ENCODE measurements at places on chromosomes 5 and 9.

GRCh38 chr5:33328818-33329217 is 111.9 kb upstream of the TARS1 start:
- DNase-seq, result no peak

DNA sequence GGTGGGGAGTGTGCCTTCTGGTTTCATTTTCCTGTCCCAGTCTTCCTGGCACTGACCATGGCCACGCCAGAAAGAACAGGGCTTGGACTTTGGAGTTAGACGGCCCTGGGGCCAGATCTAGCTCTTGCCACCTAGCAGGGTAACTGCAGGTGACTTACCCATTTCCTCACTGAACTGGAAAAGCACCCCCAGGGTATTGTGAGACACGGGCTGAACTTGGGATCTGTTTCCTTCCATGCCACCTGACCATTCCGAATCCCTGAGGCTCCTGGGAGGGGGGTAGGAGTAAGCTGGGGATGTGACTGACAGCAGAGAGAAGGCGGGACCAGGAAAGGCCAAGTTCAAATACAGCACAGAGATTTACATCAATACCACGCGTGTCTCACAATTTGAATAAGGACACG is 9.4 kb downstream of the HNRNPAB start:
- no peak for DNase-seq

GRCh38 chr5:112106878-112107277 is 312.2 kb downstream of the EPB41L4A start:
- peak; percentile 19 for DNase-seq

GRCh38 chr5:135208903-135209721 is 175.1 kb upstream of the PITX1 start:
- peak; percentile 55 for DNase-seq

DNA sequence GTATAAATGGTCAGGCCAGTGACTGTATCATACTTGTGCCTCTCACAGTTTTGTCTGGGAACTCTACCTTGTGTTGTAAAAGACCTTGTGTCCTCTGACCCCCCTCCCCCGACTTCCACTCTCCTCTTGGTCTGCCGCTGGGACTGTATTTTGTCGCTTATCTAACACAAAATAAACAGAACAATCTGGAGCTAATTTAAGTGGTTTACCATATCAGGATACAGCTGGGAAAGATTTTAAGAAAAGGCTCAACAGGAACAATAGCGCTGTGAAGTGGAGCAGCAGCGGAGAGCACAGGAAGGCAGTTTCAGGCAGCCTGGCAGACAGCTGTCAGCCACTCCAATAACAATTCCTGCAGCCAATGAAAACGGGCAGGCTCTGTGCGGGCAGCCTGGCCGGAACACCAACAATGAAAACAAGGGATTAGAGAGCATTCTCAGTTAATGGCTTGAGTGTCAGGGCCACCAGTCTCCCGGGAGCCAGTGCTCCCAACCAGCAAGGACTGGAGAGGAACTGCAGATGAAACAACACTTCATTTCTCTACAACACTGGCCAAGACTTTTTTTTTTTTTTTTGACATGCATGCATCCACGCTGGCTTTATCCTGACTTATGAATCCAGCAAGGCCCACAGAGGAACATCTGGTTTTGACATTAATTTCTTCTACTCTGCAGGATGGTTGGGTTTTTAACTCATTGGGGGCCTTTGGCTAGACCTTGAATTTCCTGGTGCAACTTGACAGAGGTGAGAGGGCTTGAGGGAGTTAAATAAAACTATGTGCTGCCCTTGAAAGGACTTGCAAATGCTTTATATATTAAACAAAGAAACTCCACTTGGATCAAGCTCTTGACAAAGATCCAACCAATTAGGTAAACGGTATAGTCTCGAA is 76.7 kb downstream of the ARSB start:
- peak; percentile 96 for DNase-seq

- no peak for DNase-seq
Observed at GRCh38 chr9:120538339-120538738, 41.6 kb downstream of the CDK5RAP2 start.

DNA sequence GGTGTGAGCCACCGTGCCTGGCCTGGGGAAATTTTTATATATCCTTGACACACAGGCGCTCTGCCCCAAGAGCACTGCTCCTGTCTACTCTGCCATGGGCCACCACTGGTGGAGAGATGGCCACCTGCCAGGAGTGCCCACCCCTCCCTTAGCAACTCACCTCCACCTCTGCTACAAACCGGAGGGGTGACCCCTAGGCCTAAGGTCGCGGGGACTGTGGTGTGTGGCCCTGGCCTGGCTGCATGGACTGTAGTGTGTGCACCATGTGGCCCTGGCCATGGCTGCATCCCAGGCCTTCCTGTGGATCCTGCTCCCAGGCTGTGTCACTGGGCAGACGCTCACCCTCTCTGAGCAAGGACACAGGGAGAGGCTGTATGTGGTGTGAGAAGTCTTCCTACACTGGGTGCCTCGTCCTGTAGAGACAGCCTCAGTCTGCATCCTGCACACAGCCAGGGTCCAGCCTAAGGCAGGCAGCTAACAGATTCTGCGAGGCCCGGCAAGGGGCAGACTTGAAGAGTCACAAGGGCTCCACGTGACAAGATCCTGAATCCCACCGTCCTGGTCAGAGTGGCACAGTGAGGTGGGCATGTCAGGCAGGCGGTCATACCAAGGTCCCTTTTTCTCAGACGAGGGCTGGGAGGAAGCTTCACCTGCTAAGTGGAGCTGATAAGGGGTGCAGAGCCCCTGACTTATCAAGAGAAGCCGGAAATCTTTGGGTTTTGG is 10.3 kb downstream of the NINJ1 start:
- DNase-seq, result no peak

DNA sequence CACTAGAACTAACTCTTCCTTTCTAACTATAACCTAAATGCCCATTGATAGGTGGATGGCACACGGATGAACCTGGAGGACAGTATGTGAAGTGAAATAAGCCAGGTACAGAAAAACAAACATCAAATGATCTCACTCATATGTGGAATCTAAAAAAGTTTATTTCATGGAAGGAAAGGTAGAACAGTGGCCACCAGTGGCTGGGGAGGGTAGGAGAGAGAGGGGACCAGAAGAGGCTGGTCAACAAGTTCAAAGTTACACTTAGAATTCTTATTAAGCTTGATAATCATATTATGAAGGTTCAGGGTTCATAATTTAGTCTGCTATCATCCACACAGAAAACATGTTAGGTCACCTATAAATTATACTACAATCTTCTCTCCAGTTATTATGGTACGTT is 107.6 kb upstream of the SLC12A2 start:
- DNase-seq, result no peak

DNA sequence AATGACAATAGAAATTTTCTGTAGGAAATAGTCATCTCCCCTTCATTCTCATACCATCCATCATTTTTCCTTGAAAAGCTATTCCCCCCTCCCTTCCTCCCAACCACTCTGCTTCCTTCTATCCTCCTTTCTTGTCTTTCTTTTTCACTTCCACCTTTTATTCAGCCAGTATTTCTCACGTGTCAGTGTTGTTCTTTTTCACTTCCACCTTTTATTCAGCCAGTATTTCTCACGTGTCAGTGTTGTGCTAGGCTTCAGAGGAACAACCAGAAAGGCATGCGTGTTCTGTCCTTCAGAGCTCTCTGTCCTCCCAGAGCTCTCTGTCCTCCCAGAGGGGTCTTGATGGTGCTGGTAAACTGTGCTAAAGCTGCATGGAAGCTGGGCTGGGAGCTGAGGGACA is 419.6 kb downstream of the GADD45G start:
- no peak for DNase-seq

DNA sequence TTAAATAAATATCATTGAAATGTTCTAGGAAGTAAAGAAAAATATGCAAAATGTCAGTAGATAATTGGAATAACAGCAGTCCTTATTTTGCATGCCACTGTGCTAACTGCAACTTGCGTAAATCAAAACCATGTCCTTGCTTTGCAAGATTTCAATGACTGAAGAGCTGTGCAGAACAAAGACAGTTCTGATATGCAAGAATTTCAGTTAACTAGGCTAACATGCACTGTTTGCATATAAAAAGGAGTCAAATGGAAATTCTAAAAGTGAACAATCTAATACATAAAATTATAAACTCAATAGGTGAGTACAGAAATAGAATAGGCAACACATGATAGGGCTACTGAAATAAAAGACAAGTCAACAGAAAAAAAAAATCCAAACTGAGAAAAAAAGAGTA is 1844.6 kb upstream of the NUDT12 start:
- no peak for DNase-seq

GRCh38 chr9:87119328-87119881 is 172.1 kb upstream of the GAS1 start:
- no peak for DNase-seq

GRCh38 chr9:115686069-115686468 is 467.5 kb upstream of the PAPPA start:
- DNase-seq, result no peak

GRCh38 chr9:93827545-93828330 is 127.4 kb downstream of the BARX1 start:
- DNase-seq, result peak; percentile 81

GRCh38 chr5:112940670-112941069 is 18.6 kb upstream of the REEP5 start:
- no peak for DNase-seq

- peak; percentile 12 for DNase-seq
Observed at GRCh38 chr9:76866689-76867088, 39.2 kb downstream of the PRUNE2 start.

GRCh38 chr9:80556631-80557030 is 984.9 kb downstream of the TLE4 start:
- no peak for DNase-seq

GRCh38 chr9:2677915-2678889 is 39.1 kb upstream of the KCNV2 start:
- DNase-seq, result peak; percentile 80

GRCh38 chr5:43305948-43306565 is 7.2 kb downstream of the HMGCS1 start:
- peak; percentile 70 for DNase-seq
